ENCODE measurements at places on chromosomes 7 and 10.

- DNase-seq, result no peak
These were observed 343.1 kb upstream of the MBL2 start for GRCh38 chr10:53115660-53116059.

DNA sequence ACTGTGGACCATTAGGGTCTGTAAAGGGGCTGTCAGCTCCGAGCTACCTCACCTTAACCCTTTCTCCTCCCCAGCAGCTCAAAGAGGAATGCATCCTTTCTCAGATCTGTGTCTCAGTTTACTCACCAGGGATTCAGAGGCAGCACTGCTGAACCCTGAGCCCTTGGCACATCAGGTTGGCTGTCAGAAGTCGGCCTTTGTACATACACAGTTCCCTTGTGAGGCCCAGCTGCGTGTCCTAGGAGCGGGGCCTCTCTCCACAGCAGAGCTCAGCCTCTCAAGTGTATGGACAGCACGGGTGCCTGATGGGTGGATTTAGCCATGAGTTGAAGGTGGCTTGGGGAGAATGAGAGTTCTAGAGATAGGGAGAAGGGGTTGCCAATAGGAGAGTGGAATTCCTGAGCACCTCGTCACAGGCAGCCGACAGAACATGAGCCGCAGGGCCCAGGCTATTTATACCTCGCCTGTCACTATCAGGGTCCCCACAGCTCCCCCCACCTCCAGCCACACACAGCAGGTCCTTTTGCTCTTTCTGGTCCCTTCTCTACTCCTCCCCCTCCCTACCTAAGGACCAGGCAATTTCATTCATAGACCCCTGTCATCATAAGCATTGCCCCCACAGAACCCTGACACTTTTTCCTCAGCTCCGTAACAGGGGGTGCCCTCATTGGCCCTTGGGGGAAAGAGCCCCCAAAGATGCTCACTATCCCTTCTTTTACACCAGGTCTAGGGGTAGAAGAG, 2.1 kb upstream of the FLNC start:
- DNase-seq, result no peak

DNA sequence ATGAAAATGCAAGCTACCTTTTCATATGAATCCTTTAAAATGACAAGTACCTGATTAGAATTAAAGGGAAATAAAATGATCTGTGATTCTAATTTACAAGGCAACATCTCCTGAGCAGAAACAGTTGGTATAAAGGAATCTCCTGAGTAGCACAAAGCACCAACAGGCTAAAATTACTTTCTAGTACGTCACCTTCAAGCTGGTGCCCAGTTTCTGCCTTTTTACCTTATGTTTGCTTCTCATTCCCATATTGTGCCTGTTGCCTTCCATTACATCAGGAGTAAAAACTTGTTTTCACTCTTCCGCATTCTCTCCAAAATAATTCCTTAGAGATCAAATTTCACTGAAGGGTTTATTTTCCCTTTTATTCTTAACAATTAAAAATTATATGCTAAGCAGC, 587.1 kb upstream of the KCND2 start:
- no peak for DNase-seq

DNA sequence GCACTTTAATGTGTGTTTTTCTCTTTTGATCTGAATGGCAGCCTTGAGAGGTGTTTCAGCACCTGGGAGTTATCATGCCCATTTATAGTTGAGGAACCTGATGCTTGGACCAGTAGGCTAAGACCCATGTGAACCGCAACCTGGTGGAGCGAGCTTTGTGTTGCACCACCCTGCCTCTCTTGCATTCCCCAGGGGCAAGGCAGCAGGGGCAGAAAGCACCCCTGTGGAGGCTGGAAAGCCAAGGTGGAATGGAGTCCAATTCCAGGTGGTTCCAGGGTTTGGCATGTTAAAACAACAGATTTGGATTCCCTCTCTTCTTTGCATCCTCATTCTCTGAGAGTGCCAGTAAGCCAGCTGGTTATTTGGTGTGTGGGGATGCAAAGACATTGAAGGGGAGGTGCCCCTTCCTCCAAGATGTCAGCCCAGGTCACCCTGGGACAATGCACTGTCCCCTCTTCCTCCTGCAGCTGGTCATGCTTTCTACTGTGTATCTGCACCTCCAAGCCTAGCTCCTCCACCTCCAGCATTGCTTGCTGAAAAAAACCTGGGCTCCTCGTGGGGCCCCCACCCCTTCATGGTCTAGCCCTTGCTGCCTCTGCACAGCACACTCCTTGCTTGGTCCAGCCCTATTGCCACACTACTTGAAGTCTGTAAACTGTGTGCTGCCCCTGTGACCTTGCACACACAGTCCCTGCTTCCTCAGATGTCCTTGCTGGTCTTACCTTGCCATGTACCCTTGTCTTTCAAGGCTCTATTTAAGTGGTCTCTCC, 5.6 kb upstream of the CDH23 start:
- no peak for DNase-seq

DNA sequence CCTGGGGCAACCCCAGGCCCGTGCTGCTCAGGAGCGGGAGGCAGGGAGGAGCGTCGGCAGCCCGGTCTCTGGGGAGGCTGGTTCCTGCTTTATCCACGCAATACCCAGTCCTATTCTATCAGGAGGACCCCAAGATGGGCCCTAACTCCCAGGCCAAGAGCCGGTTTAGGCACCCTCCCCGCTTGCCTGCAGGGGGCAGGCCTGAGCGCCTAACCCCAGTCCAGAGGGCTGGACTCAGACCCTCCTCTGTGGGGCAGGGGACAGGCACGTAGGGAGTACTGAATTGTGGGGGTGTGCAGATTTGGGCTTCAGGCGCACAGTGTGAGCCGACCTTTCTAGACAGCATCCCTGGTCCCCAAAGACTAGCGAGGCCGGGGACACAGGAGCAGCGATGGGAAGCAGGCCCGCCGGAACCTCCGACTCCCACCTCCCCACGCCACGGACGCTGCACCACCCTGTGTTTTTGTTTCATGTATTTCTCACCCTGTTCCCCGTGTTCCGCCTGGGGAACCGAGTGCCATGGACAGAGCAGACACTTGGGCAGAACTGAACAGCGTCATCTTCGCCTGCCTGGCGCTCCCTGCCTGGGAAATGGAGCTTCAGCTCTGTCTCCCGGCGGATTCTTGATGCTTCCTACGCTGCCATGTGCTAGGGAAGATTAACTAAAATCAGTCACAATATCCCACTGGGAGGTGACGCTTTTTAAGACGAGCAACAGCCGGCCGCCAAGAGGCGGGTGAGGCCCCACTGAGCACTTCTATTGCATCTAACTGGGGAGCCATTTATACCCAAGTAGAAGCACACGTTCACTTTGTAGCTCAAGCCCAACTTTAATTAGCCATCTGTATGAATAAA, 5.3 kb downstream of the NUDT1 start:
- DNase-seq, result no peak

- DNase-seq, result no peak
These were observed 221.4 kb upstream of the SEMA3C start for GRCh38 chr7:81140252-81140651.

GRCh38 chr10:112210666-112211065, 27.1 kb upstream of the GPAM start:
- no peak for DNase-seq

GRCh38 chr7:15685358-15686294, 857 bp downstream of the MEOX2 start:
- peak; percentile 67 for DNase-seq

DNA sequence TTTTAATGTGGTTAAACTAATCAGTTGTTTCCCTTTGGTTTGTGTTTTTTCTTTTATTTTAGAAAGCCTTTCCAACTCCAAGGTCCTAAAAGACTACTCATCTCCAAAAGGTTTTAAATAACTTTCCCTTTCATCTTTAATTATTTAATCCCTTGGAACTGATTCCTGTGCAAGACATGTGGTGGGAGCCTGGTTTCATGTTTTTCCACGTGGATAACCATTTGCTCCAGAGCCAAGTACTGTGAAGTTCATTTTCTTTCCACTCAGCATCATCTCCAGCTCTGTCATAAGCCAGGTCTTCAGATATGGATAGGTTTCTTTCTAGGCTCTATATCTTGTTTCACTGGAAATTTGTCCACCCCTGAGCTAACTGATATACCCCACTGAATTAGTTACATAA, 16.7 kb downstream of the PPP1R3C start:
- no peak for DNase-seq

- DNase-seq, result no peak
These were observed 566 bp downstream of the MAD1L1 start for GRCh38 chr7:2231992-2232765.

DNA sequence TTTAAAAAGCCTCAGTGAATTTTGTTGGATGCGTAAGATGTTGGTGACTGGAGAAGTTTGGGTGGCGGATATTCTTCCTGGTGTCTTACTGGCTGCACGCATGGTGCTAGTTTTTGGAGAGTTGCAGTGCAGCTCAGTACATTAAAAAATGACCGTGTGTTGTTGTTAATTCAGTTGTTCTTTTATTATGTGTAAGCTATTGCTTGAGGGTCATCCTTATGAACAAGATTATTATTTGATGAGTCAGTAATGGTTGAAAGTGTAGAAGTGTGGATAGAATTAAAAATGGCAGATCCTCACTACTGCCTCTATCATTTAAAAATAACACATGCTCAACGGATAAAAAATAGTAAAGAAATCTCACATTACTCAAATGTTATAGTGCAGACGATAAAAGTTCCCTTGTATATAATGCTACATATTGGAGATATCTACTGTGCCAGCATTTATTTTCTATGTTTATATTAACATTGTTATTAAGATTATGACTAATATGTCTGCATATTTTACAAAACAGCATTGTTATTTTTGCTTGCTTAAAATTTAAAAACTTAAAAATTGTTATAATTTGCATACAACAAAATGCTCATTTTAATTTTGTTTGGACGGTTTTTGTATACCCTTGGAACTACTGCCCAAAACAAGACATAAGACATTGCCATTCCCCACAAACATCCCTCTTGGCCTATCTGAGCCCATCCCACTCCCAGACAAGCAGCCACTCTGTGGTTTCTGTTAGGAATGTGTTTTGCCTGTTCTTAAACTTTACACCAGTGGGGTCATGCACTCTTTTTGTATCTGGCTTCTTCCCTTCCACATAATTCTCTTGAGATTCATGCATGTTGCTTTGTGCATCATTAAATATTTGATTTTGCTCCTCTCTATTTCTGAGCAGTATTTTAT, 142.0 kb downstream of the DOCK1 start:
- no peak for DNase-seq

- no peak for DNase-seq
These were observed 94.2 kb upstream of the PRKCQ start for GRCh38 chr10:6674291-6674690.

GRCh38 chr7:883055-884021, 7.0 kb downstream of the GET4 start:
- no peak for DNase-seq

DNA sequence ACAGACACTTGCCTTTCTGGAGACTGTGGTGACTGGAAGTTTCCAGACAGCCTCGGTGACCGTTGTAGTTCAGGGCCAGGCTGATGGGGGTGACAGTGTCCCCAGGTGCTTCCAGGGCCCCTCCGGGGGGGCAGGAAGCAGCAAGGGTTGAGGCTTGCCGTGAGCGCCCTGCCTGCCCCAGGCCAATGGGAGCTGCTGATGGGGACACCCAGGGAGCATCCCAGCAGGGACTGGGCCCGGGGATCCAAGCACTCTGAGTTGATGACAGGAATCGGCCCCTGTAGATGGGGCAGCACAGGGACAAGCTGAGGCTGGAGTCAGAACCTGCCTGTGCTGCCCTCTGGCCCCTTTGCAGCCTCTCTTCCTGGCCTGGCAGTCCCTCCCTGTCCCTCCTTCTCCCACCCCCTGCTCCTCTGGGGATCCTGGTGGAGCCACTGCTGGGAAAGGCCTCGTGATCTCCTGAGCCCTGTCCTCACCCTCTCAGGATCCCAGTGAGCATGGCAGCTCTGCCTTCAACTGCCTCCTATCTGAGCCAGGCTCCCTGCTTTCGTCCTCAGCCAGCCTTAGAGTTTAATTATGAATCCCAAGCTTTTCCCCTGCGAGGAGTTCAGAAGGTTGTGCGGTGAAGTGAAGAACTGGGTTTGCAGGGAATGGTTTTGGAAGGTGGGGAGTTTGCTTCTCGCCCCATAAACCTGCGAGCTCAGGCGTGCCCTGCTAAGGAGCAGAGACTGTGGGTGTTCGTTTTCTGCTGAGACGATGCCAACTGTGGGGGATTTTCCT, 84.7 kb downstream of the ADCY1 start:
- peak; percentile 54 for DNase-seq

- DNase-seq, result peak; percentile 44
These were observed 69.4 kb upstream of the SHH start for GRCh38 chr7:155881471-155882350.

- no peak for DNase-seq
These were observed 105.0 kb upstream of the CDK13 start for GRCh38 chr7:39845006-39845405.

- DNase-seq, result no peak
These were observed 743.4 kb upstream of the IGFBP3 start for GRCh38 chr7:46664453-46664852.

GRCh38 chr10:121065330-121065729, 214.2 kb downstream of the WDR11 start:
- DNase-seq, result no peak

DNA sequence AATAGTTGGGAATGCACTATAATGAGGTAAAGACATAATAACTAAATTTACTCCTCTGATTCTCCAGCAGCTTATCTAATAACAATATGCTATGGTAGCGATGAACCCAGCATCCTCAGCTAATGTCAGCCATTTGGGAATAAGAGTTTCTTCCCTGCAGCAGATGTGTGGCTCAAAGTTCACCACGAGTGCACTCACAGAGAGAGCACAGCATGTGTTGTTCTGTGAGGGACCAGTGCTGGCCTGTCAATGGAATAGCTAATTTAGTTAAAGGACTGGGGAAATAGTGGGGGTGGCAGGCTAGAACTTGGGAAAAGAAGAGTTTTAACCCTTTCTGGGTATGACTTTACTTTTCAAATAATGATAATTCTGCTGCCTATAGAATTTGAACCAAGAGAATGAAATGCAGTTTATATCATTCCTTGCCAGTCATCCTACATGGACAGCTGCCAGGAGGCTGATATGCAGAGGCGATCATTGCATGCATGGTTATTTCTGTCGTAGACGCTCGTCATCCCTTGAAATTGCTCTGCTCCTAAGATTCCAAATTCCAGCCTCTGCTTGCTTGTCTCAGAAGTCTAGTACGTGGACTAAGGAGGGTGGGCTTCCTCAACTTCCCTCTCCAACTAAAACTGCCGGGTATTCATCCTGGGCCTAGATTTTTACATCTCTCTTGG, 355.6 kb downstream of the RNLS start:
- DNase-seq, result no peak

- DNase-seq, result no peak
These were observed 570.1 kb upstream of the MGMT start for GRCh38 chr10:128896963-128897362.

DNA sequence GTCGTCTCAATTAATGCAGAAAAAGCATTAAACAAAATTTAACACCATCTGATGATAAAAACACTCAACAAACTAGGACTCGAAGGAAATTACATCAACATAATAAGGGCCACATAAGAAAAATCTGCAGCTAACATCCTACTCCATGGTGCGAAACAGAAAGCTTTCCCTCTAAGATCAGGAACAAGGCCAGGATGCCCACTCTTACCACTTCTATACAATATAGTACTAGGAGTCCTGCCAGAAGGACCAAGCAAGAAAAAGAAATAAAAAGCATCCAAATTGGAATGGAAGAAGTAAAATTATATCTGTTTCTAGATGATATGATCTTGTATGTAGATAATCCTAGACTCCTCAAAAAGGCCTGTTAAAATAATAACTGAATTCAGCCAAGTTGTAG, 143.8 kb upstream of the GPR22 start:
- DNase-seq, result no peak

GRCh38 chr7:48144291-48144768, 26.9 kb upstream of the ABCA13 start:
- DNase-seq, result no peak

GRCh38 chr7:70712942-70713341, 419.0 kb upstream of the GALNT17 start:
- DNase-seq, result no peak
